Stomach (tissue), 19 donors: ENCODE measurements at places on chromosomes 3 and 15. TPM values are rescaled to one million over a fixed set of nuclear protein-coding genes. Genes with fewer than 3 reads are reported as not detected.

Gene CFAP92
- 5.2 TPM for total RNA-seq

Gene AMT
- total RNA-seq = 14.7 TPM

Gene HACD2
- 34.2 TPM for total RNA-seq

Gene SLITRK3
- total RNA-seq = not detected

Gene CHRFAM7A
- total RNA-seq = not detected

Gene DZIP1L
- total RNA-seq = 16.8 TPM

Gene GNAT1
- total RNA-seq = not detected

Gene PRR20G
- total RNA-seq = not detected

Gene SUSD5
- total RNA-seq = 4.6 TPM

Gene SSR3
- total RNA-seq = 77.1 TPM

Gene OGG1
- total RNA-seq = 7.6 TPM

Gene MCF2L2
- 2.0 TPM for total RNA-seq

Gene MBNL1
- 332 TPM for total RNA-seq

Gene RAB27A
- 49.6 TPM for total RNA-seq

Gene GOLGA6B
- total RNA-seq = not detected

Gene FANCD2OS
- total RNA-seq = not detected

Gene CYP8B1
- not detected for total RNA-seq

Gene AEN
- 1.8 TPM for total RNA-seq

Gene CYP1A1
- total RNA-seq = not detected

Gene RASL12
- 9.6 TPM for total RNA-seq

Gene VEPH1
- 9.4 TPM for total RNA-seq

Gene CRABP1
- not detected for total RNA-seq

Gene GP5
- total RNA-seq = 0.18 TPM

Gene CACNA2D3
- 54.0 TPM for total RNA-seq

Gene CNTN3
- 17.1 TPM for total RNA-seq

Gene CFAP100
- not detected for total RNA-seq

Gene STAC
- total RNA-seq = not detected

Gene CLRN1
- not detected for total RNA-seq

Gene MORC1
- not detected for total RNA-seq

Gene MAGEL2
- total RNA-seq = 1.7 TPM

Gene FOXB1
- not detected for total RNA-seq

Gene PIK3R4
- 20.4 TPM for total RNA-seq

Gene ZNF860
- 2.0 TPM for total RNA-seq

Gene UCN2
- 0.58 TPM for total RNA-seq

Gene TNFSF10
- total RNA-seq = 29.2 TPM

Gene CLDN18
- total RNA-seq = 161 TPM

Gene RBPMS2
- total RNA-seq = 2.9 TPM

Gene MAP2K5
- 24.0 TPM for total RNA-seq
